ENCODE measurements at places on chromosomes 7 and 10.

DNA sequence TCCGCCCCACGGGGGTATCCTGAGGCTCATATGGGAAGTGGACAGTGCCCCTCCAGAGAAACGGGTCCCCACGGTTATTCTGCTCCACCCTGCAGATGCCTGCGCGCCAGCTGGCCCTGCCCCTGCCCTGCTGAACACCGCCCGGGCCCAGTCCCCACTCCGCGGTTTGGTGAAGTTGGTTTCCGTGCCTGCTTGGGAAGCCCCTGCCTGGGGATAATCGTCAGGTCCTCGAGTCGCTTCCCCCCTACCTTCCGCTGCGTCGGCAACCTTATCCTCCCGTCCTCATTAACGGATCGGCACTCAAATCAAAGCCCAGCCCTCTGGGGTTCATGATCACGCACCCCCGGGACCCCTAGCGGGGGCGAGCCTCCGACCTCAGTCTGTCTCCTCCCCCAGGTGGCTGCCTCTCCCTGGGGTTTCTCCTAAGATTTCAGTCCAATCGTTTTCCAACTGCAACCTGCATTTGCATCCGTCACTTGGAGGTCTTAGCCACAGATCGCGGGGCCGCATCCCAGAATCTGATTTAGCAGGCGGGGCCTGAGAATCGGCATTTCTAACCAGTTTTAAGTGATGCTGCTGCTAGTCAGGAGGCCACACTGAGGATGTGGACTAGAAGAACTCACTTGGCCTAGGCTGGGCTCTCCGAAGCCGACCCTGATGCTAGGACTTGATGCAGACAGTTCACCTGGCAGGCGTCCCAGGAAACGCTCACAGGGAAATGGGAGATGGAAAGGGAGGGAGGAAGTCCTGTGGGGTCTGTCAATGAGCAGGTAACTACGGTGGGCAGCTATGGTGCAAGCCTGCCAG, 27.6 kb downstream of the WDR86 start:
- DNase-seq, result no peak

- peak; percentile 62 for DNase-seq
Measured at GRCh38 chr10:25552283-25552919, 377.6 kb downstream of the GPR158 start.

DNA sequence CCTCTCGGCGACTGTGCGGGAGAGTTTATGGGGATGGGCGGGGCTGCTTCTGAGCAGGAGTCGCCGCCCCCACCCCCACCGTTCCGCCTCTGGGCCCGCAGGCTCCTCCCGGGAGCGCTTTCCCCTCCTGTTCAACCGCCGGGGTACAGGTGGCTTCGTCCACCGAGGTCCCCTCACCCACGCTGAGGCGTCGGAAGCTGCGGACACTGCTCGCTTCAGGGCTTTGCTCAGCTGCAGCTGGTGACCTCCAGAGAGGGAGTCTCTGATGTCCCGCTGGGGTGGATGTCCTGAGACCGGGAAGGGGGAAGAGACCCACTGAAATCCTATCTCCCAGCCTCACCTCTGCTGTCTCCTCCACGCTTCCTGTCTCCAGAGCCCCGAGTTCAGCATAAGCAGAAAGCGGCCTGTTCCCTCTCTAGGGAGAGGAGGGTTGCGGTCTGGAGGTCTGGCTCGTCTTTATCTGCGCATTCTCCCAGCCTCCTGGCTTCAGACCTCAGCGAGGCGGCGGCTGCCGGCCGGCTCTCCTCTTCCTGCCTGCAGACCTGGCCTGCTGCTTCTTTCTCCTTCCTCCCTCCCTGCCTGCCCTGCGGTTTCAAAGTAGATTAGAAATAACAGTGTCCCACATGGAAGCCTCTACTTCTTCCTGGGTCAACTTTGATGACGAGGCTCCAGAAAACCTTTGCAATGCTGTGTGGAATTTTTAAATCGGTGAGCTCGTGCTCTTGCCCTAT, 1.8 kb downstream of the CYP2E1 start:
- peak; percentile 32 for DNase-seq

DNA sequence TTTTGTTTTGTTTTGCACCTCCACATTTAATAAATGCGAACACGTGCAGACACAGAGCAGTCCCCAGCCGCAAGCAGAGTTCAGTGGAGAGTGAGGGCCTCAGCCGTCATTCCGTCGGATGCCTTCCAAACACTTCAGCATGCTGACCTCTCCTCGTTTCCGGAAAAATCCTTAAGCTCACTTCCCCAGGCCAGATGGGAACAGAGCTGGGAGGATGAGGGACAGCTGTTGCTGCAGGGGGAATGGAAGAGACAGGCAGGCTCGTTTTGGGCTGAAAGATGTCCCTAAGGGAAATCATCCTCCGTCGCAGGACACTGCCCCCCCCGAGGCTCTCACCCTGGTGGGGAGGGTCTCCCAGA, 17.2 kb upstream of the FGFR2 start:
- no peak for DNase-seq

- no peak for DNase-seq
Measured at GRCh38 chr7:65910237-65910636, 37.4 kb downstream of the VKORC1L1 start.

- peak; percentile 49 for DNase-seq
Measured at GRCh38 chr7:2313450-2314208, 612 bp downstream of the SNX8 start.

DNA sequence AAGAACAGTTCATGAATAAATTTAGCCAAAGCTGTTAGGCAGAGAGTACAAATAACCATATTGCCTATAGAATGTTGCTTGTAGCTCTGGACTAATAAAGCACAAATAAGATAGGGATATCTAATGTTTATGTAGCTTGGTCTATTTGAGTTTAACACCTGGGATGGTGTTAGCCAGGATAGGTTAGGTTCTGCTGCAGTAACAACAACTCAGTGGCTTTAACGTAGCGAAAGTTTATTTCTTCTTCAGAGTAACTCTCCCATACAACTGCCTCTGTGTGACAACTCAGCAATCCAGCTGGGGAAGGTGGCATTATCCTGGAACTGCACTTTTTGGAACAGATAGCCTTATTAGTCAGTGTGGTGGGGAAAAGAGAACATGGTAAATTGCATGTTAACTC, 52.2 kb upstream of the STEAP4 start:
- no peak for DNase-seq

- peak; percentile 47 for DNase-seq
Measured at GRCh38 chr10:19683960-19684359, 132.3 kb upstream of the PLXDC2 start.

GRCh38 chr7:51949726-51950644, 633.4 kb upstream of the COBL start:
- DNase-seq, result peak; percentile 83

GRCh38 chr7:92729751-92730150, 106.6 kb downstream of the CDK6 start:
- DNase-seq, result no peak

DNA sequence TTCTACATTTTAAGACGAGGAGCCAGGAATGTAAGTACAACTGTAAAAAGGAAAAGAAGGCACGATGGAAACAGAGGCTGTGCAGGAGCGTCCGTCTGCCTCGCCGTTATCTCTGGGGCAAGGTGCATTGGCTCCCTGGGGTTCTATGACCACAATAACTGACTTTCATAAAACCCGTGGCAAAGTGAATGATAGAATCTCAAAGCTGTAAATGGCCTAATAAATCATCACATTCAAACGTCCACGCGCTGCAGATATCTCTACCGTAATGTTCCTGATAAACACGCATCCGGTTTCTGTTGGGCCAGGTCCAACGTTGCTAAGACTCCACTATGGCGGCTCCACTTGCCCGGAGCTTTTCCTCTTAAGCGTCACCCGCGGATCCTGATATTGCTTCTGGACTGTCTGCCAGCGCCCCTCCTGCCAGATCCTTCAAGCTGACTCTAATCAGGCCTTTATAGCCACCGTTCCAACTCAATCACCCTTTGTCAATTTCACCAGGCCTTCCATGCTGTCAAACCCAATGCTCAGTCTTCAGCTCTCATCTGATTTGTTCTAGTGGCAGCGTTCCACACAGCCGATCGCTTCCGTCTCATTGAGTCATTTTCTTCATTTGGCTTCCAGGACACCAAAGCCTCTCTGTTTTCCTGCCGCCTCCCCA, 265.6 kb upstream of the FOXK1 start:
- no peak for DNase-seq

DNA sequence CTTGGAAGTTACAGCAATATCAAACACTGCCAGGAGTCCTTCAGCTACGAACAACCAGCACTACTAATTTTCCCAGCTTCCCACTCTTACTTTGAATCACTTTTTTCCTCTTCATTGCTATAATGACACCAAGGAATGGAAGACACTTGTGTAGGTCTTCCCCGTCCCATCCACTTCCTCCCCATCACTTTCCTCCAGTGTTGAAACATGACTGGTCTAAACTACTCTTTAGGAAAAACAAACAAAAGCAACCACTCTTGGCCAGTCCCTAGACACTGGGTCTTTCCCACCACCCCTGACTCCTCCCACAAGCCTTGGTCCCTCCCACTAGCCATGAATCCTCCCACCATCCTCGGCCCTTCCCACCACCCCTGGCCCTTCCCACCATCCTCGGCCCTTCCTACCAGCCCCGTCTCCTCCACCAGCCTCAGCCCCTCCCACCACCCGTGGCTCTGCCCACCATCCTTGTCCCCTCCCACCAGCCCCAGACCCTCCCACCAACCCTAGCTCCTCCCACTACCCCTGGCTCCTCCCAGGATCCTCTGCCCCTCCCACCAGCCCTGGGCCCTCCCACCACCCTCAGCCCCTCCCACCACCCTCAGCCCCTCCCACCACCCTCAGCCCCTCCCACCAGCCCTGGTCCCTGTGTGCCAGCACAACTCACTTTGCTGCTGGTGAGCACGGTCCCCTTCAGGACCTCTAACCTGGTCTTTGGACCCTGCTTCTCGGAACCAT, 68.5 kb downstream of the CXCL12 start:
- no peak for DNase-seq

DNA sequence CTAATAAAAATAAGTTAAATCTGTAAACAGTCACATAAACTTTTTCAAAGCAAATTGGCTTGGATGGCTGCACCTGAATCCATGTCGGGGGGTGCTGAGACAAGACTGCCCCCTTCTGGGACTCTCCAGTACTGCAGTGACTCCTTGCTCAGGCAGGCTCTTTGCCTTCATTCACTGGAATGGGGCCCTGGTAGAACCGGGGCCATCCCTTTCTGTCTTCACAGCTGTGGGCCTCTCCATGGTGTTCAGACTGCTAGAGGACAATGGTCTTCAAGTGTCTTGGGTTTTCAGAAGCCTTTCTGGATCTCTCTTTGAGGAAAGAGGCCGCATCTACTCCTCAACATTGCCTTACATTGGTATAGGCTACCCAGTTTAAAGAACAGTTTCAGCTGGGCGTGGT, 16.1 kb upstream of the IMPDH1 start:
- DNase-seq, result peak; percentile 58

DNA sequence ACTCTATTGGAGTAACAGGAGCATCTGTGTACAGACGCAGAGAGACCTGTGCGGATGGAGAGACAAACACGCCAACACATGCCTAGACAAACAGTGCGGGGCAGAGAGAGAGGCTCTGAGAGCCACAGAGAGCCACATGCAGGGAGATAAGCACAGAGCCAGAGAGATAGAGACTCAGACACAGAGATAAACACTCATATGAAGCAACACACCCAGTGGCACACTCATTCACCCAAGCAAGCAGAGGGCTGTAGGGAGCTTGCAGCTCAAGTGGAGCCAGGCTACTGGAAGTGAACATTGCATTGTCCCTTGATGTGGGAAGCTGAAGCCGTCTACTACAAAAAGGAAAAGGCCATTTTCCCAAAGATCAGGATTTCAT, 46.6 kb upstream of the PODXL start:
- DNase-seq, result no peak

DNA sequence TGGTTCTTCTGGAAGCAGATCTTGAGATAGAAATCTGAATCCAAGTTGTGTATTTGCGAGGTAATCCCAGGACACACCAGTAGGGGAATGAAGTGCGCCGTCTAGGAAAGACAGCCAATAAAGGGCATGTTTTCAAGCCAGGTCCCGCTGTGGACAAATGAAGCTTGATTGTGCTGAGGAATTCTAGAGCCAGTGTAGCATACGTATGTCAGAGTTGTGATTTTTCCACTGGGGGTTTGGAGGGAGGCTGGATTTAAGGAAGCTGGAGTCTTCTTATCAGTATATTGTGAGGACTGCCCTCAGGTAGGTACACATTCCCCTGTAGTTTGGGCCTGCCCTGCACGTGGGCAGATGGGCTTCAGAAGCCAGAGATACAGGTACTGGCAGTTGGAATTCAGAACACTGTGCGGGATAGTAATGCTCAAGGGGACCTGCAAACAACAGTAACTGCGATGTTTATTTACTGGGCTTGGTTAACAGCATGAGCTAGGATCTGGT, 50.9 kb downstream of the GALNT11 start:
- DNase-seq, result peak; percentile 70

DNA sequence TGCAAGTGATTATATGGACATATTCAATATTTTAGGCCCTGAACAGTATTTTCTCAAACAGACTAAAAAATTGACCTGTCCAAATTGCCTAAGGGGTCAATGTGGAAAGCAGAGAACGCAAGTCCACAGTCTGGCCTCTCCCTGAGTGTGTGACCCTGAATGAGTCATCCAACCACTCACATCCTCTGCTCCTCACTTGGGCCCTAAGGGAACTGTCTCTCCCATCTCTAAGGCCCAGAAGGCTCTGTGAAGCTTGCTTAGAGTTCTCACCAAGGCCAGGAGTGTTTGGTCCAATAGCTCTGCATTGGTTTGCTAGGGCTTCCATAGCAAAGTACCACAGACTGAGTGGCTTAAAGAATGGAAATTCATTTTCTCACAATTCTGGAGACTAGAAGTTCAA, 155.1 kb downstream of the LSM5 start:
- peak; percentile 49 for DNase-seq

GRCh38 chr10:86252556-86252955, 114.0 kb downstream of the GRID1 start:
- DNase-seq, result no peak

DNA sequence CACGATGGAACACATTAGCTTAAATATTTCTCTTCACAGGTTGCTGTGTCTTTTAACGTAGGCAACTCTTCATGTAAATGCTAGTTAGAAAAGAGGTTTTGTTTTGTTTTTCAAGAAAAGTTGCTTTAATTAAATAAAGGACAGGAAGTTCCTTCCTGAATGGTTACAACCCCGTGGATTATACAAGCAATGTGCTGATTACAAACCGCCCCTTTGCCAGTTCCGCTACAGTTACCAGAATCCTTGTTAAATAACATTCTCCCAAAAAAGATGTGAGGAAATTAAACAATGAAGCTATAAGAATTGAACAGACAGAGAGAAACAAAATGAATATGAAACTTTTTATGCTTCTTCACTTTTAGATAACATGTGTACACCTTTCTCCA, 75.1 kb downstream of the LYZL2 start:
- no peak for DNase-seq

DNA sequence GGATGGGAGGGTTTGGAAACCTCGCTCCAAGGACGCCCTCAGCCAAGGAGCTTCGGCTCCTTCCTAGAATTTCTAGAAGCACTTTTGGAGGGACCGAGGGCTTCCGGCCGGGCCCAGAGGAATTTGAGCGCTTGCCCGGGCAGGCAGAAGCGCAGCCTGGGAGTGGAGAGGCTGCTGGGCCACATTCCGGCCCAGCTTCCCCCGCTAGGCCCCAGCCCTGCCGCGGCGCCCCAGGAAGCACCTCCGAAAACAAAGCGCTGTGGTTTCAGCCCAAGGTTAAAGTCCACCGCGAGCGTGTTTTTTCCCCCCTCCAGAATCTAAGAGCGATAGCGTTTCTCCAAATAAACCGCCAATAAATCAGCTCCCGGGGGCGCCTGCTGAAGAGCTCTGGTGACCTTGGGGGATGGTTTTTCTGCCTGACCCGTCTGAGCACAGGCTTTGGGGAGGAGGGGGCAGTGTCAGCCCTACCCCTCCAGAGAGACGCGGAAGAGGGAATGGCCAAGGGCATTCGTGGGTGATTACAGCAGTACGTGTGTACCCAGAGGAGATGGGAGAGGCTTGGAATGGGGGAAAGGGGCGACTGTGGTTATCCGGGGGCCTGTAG, 5.7 kb upstream of the TNRC18 start:
- peak; percentile 53 for DNase-seq
